Gastrocnemius medialis (tissue), 4 donors: ENCODE measurements at places on chromosomes 12 and 14. TPM values are rescaled to one million over a fixed set of nuclear protein-coding genes. Genes with fewer than 3 reads are reported as not detected.

Gene MORN3
- total RNA-seq = not detected

Gene KRT85
- not detected for total RNA-seq

Gene MSRB3
- 29.0 TPM for total RNA-seq

DNA sequence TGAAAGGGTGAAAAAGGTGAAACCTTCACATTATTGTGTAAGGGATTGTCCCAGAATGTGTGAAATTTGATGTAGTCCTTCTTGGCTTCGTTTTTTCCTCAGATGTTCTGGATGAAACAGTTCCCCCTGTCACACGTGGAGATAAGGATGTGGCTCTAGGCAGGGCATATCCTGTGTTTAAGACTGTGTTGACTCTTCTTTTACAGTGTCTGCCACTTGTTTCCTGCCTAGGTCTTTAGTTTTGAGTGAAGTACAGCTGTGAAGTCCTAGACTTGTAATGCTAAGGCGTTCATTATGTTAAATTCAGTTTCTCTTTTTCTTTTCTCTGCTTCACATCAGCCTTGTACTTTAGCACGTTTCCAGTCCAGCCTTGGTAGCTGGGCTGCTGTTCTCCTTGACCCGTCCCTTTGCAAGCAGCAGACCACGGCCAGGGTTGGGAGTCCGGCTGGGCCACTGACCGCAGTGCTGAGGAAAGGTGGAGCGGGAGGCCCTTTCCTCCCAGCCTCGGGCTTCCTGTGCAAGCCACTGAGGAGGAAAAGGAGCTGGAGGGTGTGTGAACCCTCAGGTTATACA, 59.1 kb downstream of the RASSF3 start:
- H3K27ac ChIP-seq = peak overlapping the region; percentile 46
- H3K27me3 ChIP-seq = no peaks in the 10 kb centered on the region
- DNase-seq = no peak
- no peaks in the 10 kb centered on the region for H3K36me3 ChIP-seq
- peaks cover 6% of the 10 kb centered on the region for H3K4me1 ChIP-seq

- no peaks in the 10 kb centered on the region for H3K4me1 ChIP-seq
- no peaks in the 10 kb centered on the region for H3K36me3 ChIP-seq
- H3K27me3 ChIP-seq = no peaks in the 10 kb centered on the region
- no peak for DNase-seq
- H3K4me3 ChIP-seq = no peak overlapping the region
- H3K27ac ChIP-seq = no peak overlapping the region
These were observed 518.1 kb downstream of the TRHDE start for GRCh38 chr12:72790273-72790672.

DNA sequence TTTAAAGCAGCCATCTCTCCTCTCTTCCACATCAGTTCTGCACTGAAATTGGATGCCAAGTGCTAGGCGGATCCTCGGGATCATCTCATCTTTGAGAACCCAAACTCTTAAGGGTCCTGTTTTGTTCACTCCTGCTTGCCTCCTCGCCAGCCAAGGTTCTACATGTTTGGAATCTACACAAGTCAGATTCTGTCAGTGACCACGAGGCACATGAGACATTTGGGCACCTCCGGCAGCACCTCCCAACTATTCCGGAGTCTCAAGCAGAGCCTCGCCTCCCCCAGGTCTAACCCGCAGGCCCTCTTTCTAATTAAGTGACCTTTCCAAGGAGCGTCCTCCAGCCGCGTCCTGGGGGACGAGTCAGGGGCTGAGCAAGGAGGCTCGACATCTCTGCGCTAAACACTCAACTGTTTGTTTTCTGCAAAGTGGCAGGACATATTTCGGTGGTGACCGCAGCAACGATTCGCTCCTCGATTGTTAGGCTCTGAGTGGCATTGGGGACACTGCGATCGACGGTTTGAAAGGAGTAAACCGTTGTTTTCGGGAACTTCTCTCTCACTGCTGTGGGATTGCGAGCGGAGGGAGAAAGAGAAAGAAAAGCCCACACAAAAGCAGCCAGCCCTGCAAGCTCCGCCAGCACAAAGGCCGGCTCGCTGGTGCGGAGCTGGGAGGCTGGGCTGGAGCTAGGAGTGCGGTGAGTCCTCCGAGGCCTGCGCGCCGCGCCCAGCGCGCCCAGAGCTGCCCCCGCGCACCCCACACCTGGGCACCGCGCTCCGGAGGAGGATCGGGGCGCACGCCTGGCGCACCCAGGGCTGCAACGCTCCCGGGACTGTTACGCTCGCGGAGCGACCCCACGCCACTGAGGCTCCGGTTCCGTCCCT, 640 bp downstream of the ARMH4 start:
- peak overlapping the region; percentile 55 for H3K4me3 ChIP-seq
- peaks cover 4% of the 10 kb centered on the region for H3K27me3 ChIP-seq
- no peak overlapping the region for H3K27ac ChIP-seq
- no peaks in the 10 kb centered on the region for H3K36me3 ChIP-seq
- DNase-seq = no peak

DNA sequence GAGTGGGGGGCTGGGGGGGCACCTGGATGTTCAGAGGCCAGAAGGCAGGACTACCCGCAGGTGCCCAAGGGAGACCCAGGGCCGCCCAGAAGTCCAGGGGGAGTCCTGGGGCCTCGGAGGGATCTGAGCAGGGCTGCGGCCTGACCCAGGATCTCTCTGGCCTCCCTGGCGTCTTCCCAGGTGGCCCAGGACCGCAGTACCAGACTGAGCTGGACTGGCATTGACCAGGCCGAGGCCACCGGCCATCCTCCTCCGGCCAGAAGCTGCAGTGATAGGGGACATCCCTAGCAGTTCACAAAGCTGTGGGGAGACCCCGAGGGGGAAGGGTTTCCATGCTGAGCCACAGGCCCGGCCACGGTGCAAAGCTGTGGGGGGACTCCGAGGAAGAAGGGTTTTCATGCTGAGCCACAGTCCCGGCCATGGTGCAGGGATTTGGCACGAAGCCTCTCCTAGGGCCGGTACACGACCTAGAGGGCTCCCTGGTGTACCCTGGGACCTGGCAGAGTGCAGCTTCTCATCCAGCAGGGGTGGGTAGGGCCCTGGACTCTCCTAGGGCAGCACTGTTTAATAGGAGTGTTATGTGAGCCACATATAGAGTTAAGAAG, 24.4 kb downstream of the FBRSL1 start:
- H3K36me3 ChIP-seq = peaks cover 4% of the 10 kb centered on the region
- no peaks in the 10 kb centered on the region for H3K4me1 ChIP-seq
- no peak for DNase-seq
- H3K27me3 ChIP-seq = no peaks in the 10 kb centered on the region
